A172 (cell line): ENCODE measurements at places on chromosomes 13 and 19. TPM values are rescaled to one million over a fixed set of nuclear protein-coding genes. Genes with fewer than 3 reads are reported as not detected.

DNA sequence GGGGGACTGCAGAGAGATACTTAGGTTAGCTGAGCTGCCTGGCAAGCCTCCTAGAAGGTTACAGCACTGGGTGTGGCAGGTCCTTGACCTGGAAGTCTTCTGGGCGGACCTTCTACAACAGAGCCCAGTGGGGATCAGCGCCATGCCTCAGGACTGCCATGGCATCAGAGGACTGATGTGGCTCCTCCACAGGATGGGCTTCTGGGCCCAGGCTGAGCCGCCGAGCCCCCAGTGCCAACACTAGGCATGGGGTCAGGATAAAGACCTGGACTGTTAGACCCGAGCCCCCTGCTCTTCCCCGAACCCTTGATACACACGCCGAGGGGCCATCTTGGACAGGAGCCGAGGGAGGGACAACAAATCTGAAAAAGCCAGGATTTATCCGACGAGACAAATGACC is 64.0 kb upstream of the SOX21 start:
- DNase-seq = no peak

DNA sequence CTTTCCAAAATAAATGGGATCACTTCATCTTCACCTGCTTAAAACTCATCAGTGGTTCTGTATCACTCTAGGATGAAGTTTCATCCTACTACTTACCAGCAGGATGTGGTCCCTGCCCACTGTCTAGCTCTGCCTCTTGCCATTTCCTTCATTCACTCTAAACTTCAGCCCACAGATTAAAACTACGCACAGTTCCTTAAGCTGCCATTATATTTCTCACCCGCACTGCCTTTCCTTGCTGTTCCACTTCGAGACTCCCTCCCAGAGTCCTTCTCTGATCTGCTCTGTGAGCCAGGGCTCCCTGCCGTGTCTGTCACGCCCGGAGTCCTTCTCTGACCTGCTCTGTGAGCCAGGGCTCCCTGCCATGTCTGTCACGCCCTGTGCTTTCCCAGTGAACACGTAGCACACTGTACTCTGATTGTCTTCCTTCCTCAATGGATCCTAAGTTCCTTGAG is 52.0 kb upstream of the NPAS1 start:
- DNase-seq = no peak

GRCh38 chr19:51450730-51451307 is 7.4 kb downstream of the SIGLEC8 start:
- no peak for DNase-seq

MIR17HG gene
- 2.1 and 3.7 TPM in 2 replicates for total RNA-seq

DNA sequence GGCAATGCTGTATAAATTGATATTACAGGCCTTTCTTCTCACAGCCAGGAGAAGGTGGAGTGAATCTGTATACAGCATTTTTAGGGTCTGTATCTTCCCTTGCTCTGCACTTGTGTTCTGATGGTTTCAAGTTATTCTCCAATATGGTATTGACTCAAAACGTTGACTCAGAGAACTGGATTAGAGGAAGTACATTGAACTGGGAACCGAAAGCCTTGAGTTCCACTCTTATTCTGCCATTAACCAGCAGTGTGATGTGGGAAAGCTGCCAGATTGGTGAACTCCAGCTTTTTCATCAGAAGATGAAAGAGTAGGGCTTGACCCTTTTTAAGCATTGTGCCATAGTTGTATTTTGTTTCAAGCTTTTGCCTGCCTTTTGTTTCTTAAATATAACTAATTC is 167.7 kb downstream of the SPRY2 start:
- no peak for DNase-seq

KCNRG gene
- total RNA-seq = 0.47 and 2.6 TPM in 2 replicates

- no peak for DNase-seq
These were observed 1.7 kb upstream of the C13orf42 start for GRCh38 chr13:51112771-51113170.

CACNG7 gene
- 0.07 TPM in 1 of 2 replicates, not detected in the other for total RNA-seq

DNA sequence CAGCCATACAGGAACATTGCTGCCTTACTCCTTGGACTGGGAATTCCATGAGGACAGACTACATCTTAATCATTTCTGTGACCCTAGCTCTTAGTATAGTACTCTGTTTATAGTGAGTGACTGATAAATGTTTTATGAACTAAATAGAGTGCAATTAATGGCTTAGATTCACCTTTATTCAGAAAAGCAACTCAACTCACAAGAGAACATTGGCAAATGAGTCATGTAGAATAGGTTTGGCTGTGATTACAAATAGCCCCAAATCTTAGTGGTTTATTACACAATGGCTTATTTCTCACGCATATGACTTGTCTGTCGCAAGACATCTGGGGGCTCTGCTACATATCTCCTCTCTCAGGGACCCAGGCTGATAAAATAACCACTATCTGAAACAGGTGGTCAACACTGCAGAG is 121.6 kb upstream of the KL start:
- no peak for DNase-seq

- no peak for DNase-seq
These were observed 3.1 kb upstream of the GRK1 start for GRCh38 chr13:113663934-113664333.

DNA sequence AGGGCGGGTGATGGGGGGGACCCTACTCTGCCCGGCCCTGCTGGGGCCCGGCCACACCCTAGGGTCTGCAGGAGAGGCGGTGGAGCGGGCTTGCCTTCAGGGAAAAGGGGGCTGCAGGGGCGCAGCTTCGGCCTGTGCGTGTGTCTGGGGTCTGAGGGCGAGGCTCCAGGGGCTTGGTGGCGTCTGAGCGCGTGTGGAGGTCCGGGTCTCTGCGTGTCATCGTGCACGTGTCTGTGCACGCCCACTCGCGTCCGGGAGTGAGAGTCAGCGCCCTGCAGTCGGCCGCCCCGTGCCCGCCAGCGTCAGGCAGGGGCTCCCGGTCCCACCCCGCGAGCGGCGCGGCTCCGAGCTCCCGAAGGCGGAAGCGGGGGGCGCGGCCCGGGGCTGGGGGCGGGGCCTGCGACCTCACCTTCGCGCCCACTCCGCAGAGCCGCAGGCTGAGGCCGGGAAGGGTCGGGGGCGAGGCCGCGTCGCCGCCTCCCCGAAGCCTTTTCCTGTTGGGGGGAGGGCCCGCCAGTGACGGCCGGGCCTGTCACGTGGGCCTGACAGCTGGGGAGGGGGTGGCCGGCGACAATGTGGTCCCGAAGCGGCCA is at the start of gene ARHGAP45:
TSS of gene ARHGAP45 (plus strand) at position 420 of the 593 bp plus-strand sequence. CDS start 239 bp downstream, outside the sequence.
- no peak for DNase-seq

DNA sequence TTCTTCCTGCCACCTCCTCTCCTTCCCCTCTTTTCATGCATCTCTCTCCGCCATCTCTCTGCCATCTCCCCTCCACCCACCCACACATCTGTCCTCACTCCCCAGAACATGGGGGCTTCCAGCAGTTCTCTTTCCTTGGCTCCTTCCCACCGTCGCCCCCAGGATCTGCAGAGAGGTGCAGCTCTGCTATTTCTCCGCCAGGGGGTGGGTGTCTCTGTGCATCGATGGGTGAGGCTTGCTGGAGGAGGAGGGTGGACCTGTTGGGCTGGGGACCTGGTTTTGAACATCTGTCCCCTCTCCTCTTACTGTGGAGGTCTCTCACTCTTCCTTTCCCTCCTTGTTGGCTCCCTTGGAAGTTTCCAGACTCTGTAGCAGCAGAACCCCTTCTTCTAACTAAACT is 51.7 kb downstream of the MYH14 start:
- DNase-seq = no peak

LRP3 gene
- total RNA-seq = 85.2 and 86.5 TPM in 2 replicates

DNA sequence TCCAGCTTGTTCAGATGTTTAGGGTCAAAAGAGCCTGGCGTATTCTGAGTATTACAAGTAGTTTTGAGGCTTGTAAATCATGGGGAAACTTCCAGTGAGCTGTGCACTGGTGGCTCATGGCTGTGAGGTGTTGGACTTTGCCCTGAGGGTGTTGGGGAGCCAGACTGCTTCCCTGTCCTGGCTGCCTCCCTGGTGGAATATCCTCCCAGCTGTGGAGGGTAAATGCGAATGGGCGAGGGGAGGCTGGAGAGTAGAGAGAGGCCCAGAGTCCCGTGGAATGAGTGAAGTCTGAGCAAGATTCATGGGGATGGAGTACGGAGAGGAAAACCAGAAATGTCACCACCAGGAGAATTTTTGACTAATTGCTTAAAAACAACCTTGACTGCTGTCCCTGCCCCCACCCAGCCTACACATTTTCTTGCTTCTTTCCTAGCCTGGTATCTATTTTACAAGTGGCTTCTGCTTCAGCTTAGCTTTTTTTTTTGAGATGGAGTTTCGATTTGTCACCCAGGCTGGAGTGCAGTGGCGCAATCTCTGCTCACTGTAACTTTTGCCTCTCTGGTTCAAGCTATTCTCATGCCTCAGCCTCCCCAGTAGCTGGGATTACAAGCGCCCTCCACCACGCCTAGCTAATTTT is 3.7 kb downstream of the SNRPA start:
- no peak for DNase-seq
